ENCODE measurements at places on chromosomes 1 and 21.

DNA sequence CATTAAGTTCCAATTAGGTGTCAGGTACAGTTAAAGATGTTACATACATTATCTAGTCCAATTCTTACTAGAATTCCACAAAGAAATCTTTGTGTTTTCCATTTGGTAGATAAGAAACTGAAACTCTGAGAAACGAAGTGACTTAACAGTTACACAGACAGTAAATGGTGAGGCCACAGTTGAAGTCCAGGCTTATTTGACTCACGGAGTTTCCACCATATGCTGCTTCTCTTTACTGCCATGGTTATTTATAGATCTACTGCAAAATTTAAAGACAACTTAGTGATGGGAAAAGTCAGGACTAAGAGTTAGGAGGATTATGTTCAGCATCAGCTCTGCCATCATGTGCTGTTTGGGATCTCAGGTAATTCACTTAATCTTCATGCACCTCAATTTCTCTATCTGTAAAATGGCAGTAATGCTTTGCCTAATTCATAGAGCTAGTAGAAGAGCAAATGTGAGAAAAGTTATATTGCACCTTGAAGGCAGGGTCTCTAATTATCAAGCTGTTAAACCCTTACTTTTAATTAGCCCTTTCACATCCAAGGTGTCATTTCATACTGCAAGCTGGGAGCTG is 26.2 kb upstream of the SAMSN1 start:
- no peak for DNase-seq

DNA sequence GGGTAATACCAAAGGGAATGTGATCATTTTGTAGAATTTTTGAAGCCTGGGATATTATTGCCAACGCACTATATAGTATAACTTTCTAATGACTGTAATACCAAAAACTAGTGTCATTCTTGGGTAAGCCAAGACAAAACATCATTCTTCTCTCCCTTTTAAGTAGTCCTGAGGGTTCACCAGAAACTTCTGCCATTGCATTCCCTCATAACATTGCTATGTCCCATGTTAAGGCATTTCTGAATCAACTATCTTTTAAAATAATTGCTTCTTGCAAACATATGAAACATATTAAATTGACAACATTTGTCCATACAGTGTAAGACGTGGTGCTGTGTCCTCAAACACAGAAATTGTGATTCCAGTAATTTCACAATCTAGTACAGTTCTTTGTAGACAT is 29.9 kb upstream of the C1orf21 start:
- DNase-seq = no peak

- DNase-seq = no peak
These were observed 3.0 kb downstream of the SRP9 start for GRCh38 chr1:225780630-225781029.

DNA sequence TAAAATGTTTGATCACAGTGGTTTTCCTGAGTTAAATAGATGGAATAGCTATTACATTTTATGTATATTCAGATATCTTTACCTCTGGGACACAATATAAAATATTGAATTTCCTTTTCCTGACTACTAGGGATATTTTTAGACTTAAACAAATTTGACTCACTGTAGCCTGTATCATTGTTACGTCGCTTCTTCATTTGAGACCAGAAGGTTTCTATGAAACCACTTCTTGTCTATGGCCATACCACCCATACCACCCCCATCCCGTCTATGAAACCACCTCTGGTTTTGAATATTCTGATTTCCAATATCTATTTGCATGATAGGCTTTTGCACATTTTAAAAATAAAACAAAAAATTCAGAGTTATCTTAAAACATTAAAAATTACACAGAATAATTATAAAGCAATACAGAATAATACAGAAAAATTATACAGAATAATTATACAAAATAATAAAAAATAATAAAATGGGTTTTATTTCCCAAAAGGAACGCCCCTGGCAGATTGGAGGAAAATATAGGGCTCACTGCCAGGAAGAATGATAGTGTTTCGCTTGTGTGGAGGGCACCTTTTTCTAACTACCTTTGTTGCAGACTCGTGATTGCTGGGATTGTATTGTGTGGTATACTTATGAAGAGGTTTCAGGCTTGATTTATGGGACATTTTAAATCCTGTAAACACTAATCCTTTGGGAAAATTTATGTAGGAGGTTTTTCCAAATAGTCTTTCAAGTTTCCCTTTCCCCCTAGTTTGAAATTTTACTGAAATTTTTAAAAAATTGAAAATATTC is 4.7 kb downstream of the SPEN start:
- DNase-seq = no peak

- no peak for DNase-seq
These were observed 218.6 kb upstream of the C1orf87 start for GRCh38 chr1:60292140-60292539.

- DNase-seq = no peak
These were observed 12.1 kb downstream of the PLXNA2 start for GRCh38 chr1:208231881-208232661.
